H4 (cell line): ENCODE measurements at places on chromosomes 2 and 18. TPM values are rescaled to one million over a fixed set of nuclear protein-coding genes. Genes with fewer than 3 reads are reported as not detected.
A peak's percentile ranks its signal among the peaks of the same experiment; 100 is the strongest.

- peak; percentile 61 for DNase-seq
Observed at GRCh38 chr2:79437433-79438267, 75.2 kb upstream of the CTNNA2 start.

Gene SLC30A3
- total RNA-seq, result 0.46 and 0.49 TPM in 2 replicates

GRCh38 chr2:143686585-143687164 is 557.5 kb downstream of the ARHGAP15 start:
- no peak for DNase-seq

DNA sequence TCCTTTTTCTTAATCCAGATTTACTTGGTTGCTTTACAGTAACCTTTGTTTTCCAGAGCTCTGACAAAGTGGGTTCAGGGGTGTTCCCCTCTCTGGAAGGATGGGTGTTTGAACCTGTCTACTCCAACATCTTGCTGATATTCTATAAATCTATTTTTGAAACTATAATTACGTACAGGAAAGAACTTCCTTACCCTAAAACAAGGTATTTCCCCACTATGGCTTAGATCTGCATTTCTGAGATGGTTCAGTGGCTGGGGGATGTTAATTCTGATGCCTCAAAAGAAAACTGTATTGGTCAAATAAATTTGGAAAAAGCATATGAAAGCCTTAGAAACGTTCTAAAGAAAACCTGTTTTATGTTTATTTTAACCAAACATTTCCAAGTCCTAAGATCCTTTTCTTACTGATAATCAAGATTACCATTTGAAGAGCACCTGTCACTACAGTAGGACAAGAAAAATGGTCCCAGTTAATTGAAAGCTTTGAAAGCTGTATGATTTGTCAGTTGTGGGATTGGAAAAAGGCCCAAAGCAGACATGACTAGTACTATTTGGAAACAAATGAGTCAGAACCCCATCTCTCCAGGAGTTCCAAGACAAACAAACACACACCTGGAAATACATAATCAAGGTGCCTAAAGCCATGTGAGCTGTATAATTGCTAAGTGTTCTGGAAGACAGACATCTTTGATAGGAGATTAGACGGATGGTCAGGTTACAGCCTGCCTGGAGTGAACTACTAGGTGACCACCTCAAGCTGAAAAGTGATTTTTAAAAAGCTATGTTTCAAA is 57.5 kb downstream of the KDM3A start:
- DNase-seq, result no peak

- peak; percentile 84 for DNase-seq
Observed at GRCh38 chr2:230908595-230909191, 16.3 kb downstream of the GPR55 start.

GRCh38 chr2:74481961-74482800 is 617 bp downstream of the CCDC142 start:
- DNase-seq, result no peak

- peak; percentile 95 for DNase-seq
Observed at GRCh38 chr2:160224060-160224459, 24.0 kb upstream of the ITGB6 start.

- no peak for DNase-seq
Observed at GRCh38 chr2:170218456-170218855, 40.5 kb downstream of the MYO3B start.

- DNase-seq, result no peak
Observed at GRCh38 chr18:6639305-6639704, 90.2 kb upstream of the ARHGAP28 start.

DNA sequence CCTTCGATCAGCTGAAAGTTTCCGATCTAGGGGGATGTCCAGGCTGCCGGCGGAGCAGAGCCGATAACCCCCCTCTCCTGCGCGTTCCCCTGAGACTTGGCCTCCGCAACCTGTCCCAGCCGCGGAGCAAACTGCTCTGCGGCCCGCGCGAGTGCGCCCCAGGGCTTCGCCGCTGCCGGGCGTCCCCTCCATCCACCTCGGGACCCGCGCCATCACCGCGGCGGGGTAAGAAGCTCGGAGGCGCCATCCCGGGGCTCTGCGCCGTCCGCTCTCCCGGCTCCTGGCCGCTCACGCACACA is 990 bp upstream of the GDF7 start:
- DNase-seq, result no peak

Gene LHCGR
- not detected in 2 replicates for total RNA-seq

Gene SCYGR4
- not detected in 2 replicates for total RNA-seq

Gene ABCB11
- total RNA-seq, result not detected in 2 replicates

DNA sequence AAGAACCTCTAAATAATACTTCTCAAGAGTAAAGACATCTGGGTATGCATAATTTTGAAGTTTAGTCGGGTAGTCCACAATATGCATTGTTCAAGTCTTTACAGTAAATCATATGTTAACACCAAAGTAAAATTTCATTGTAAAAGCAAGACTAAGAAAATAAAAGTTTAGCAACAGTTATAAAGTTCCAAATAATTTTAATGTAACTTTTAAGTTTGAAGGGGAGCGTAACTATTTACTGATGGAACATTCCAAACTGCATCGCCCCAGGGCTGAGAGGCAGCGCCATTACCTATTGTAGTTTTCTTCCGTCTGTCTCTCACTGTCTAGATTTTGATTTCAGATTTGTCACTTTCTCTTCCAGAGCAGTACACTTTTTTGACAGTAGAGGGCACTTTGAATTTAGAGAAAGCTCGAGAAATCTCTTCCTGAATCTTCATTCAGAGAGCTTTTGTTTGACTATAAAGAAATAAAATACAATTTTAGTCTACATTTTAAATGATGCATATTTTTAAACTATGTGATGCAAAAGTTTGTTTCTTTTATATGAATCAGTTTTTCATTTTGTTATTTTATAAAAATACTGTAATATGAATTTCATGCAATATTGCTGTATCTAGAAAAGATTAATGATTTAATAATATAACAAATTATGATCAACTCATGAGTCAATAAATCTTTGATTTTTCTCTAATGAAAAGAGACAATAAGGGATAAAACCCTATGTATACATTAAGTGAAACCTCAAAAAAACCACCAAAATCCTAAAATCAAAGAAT is 389.8 kb downstream of the FIGN start:
- DNase-seq, result peak; percentile 54

- no peak for DNase-seq
Observed at GRCh38 chr2:181178130-181178529, 197.7 kb downstream of the UBE2E3 start.

GRCh38 chr2:30216157-30216556 is 15.2 kb upstream of the LBH start:
- DNase-seq, result no peak

- no peak for DNase-seq
Observed at GRCh38 chr2:238091436-238092060, 8.6 kb upstream of the ESPNL start.

- DNase-seq, result no peak
Observed at GRCh38 chr2:96913117-96913397, 43.2 kb upstream of the SEMA4C start.

- no peak for DNase-seq
Observed at GRCh38 chr2:36044411-36044810, 311.2 kb upstream of the CRIM1 start.

DNA sequence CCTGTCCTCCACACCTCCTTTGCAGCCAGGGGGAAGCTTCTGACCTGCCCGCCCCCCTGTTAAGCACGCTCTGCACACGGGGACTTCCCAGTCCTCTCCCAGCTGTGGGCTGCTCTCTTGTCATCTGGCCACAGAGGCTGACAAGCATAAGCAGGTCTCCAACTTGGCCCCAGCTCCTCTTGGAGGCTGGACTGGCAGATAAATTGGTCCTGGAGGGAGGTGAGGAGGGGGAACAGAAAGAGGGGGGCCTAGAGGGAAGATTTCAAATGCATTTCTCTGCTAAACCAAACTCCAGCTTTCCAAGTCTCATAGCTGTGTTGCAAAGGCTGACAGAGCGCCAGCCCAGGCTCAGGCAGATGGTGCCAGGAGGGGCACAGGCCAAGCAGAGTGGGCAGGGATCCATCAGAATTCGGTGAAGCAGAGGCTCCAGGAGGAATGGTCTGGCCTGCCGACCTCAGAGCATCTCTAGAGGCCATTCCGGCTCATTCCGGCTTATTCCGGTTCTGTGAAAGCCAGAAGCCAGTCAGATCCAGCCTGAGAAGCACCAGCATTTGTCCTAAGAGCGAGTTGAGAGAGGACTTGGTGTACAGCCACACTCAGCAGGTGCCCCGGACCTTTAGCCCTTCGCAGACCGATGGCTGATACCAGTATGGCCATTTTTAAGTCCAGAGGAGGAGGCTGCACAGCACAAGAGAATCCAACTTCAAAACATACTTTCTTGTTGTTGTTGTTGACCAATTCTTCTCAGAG is 508.9 kb upstream of the MYT1L start:
- DNase-seq, result no peak

Gene CDKL4
- total RNA-seq, result not detected in 2 replicates

GRCh38 chr2:26911911-26912861 is 58.3 kb upstream of the MAPRE3 start:
- peak; percentile 21 for DNase-seq

Gene PSME4
- 17.6 and 26.2 TPM in 2 replicates for total RNA-seq

- DNase-seq, result no peak
Observed at GRCh38 chr2:219570924-219571310, 422 bp downstream of the OBSL1 start.

GRCh38 chr2:241980193-241980592 is 110.7 kb downstream of the RTP5 start:
- no peak for DNase-seq

GRCh38 chr2:68031542-68032160 is 31.2 kb downstream of the C1D start:
- DNase-seq, result peak; percentile 53

DNA sequence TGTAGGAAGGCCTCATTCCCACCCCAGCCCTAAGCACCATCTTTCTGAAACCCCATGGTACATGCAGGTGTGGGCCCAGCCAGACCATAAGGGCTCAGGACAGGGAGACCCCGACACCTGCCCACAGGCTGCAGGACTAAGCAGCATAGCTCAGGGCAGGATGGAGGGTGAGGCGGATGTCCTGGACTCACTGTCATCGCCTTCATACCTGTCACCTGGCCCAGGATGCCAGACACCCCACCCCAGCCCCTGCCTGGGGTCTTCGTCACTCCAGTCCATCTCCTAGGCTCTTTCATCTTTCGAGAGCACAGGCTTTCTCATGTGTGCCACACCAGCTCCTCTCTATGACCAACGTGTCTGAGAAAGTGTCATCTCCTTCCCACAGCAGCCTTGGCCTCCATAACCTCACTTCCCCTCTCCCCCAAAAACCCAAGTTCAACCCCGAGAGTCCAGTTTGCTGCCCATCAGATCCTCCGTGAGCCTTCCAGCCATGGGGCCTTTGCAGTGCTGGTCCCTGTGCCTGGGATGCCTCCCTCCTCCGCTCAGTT is 71.5 kb downstream of the EMX1 start:
- DNase-seq, result no peak

- DNase-seq, result no peak
Observed at GRCh38 chr2:205438241-205438640, 244.1 kb upstream of the NRP2 start.

Gene SERPINB10
- 1.0 TPM in 1 of 2 replicates, not detected in the other for total RNA-seq

GRCh38 chr2:231884438-231885140 is 41.6 kb downstream of the NPPC start:
- DNase-seq, result no peak

Gene MROH2A
- 0.02 TPM in 1 of 2 replicates, not detected in the other for total RNA-seq

Gene DNAJC5G
- total RNA-seq, result not detected in 2 replicates

DNA sequence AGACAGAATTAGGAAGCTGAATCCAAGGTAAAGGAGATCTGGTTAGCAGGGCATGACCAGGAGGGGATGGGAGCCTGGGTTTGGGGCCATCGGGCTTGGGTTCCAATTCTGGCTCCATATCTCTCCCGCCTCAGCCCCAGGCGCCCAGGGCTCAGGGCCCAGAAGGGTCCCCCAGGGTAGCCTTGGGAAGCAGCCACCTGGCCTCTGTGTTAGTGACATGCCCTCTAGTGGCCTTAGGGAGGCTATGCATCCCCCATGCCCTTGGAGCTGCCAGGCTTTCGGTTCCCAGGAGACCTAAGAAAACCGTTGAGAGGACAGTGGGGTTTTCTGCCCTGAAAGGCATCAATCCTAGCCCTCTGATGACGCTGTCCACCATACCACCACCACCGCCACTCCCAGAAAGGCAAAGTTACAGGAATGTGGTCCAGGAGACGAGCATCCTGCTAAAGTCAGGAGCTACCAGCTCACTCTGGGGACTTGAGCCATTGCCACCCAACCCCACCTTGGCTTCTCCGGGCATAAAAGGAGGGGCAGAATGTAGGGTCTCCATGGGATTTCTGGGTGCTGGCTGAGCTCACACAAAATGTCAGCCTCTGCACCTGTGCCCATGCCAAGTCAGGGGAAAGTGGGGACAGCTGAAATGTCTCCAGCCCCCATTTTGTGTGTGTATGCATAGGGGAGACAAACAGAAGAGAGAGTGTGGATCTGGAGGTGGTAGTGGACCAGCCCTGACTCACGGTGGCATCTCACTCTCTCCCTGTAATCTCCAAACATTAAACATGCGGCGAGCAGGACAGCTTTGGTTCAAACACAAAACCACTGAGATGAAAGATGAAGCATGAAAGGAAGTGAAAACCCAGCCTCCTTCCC is 56.5 kb downstream of the EMX1 start:
- DNase-seq, result peak; percentile 59

DNA sequence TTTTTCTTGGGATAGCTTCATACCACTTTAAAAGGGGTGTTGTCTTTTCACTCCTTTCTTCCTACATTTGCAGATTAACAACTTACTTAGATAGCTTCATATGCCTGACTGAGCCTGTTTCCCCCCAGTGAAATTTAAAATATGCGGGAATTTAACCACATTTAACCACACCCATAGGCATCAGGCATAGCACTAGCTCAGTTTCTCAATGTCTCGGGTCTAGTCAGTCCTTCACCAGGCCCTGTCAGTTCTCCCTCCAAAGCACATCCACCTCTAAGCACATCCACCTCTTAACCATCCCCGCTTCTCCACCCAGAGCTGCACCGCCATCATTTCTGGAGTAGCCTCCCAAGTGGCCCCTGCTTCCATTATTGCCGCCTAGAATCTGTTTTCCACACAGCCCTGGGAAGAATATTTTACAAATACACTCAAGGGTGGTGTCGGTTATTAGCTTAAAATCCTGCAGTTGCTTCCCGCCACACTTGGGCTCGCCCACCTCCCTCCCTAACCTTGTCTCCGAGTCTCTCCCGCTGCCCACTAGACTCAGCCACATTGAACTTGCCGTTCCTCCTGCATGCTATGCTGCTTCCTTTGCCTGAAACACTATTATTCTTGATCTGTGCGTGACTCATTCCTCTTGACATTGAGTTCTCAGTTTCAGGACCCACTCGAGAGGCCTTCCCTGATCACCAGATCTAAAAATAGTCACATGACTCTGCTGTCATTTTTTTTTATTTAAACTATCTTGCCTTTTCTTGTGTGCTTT is 68.3 kb downstream of the SPTBN1 start:
- DNase-seq, result peak; percentile 31
